ENCODE measurements at places on chromosomes 3 and 15.

GRCh38 chr3:32374788-32375595 lies 16.7 kb upstream of the CMTM7 start:
- DNase-seq = peak; percentile 34

GRCh38 chr15:85412956-85413854 lies 32.8 kb downstream of the AKAP13 start:
- DNase-seq = peak; percentile 67

- DNase-seq = no peak
These were observed 218.5 kb upstream of the CMC1 start for GRCh38 chr3:28022916-28023315.

DNA sequence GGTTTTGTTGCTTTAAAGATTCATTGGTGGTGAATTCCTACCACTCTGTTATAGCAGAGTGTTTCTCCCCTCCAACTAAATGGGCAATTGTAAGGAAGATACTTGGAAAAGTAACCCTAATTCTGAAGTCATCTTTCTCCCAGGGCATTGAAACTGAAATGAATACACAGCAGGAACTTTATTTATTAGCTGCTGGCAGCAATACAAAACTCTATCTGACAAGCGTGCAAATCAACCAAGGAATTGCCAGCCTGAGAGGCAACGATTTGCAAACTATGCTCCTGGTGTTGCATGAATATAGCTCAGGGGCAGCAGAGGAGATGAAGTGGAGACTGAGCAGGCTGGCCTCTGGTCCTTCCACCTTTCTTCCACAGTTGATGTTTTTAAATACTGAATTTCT lies 48.9 kb downstream of the CD200R1 start:
- DNase-seq = no peak

- no peak for DNase-seq
These were observed 16.1 kb upstream of the LYSMD4 start for GRCh38 chr15:99749386-99749785.

Measured in stimulated activated CD4-positive, alpha-beta T cell treated with anti-CD3 and anti-CD28 coated beads, Interleukin-4, amount 100 ng/mL, for 1 hour (primary cell).